K562 (cell line): ENCODE measurements at places on chromosomes 12 and 14. TPM values are rescaled to one million over a fixed set of nuclear protein-coding genes. Genes with fewer than 3 reads are reported as not detected.

HOTAIR gene
- 0.15 TPM in 1 of 2 replicates, not detected in the other for polyA plus RNA-seq

TMCC3 gene
- polyA plus RNA-seq = 0.03 TPM in 1 of 2 replicates, not detected in the other

- no peaks in the 10 kb centered on the region for H3K36me3 ChIP-seq
- no peaks in the 10 kb centered on the region for H3K27me3 ChIP-seq
Measured at GRCh38 chr14:51382506-51382905, 142.5 kb downstream of the TMX1 start.

GRCh38 chr12:26554332-26554731 lies 278.7 kb downstream of the ITPR2 start:
- H3K27me3 ChIP-seq = no peaks in the 10 kb centered on the region; the same call in 2 of the 3 replicates
- no peak for DNase-seq
- no peak overlapping the region for H3K27ac ChIP-seq
- H3K4me1 ChIP-seq = no peaks in the 10 kb centered on the region
- no peak overlapping the region for H3K4me3 ChIP-seq
- H3K36me3 ChIP-seq = no peaks in the 10 kb centered on the region

DNA sequence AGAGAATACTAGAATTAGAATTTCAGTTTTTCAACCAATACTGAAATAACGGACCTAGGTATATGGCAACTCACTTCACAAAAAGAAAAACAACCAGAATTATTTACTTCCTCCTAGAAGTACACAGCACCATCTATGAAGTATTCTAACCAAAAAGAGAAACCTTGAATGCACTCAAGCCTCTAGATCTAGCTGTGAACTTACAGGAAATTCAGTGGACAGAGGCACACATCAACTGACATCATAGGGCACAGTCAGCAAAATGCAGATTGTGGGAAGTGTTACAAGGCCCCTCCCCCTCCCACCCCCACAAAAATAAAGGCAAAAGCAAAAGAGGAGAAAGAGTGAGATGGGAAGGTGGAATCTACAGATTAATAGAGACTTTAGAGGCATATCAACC lies 102.4 kb downstream of the TMTC1 start:
- no peak for DNase-seq
- no peaks in the 10 kb centered on the region for H3K4me1 ChIP-seq
- H3K4me3 ChIP-seq = no peak overlapping the region
- H3K27ac ChIP-seq = no peak overlapping the region
- H3K27me3 ChIP-seq = no peaks in the 10 kb centered on the region
- no peaks in the 10 kb centered on the region for H3K36me3 ChIP-seq
